ENCODE measurements at places on chromosomes 2 and 18. TPM values are rescaled to one million over a fixed set of nuclear protein-coding genes. Genes with fewer than 3 reads are reported as not detected.

GRCh38 chr2:70767699-70768589 is at the start of gene ADD2:
ADD2 (minus strand) TSS chr2:70768200; CDS start chr2:70706408, 61,792 bp downstream.
- no peak for DNase-seq

DNA sequence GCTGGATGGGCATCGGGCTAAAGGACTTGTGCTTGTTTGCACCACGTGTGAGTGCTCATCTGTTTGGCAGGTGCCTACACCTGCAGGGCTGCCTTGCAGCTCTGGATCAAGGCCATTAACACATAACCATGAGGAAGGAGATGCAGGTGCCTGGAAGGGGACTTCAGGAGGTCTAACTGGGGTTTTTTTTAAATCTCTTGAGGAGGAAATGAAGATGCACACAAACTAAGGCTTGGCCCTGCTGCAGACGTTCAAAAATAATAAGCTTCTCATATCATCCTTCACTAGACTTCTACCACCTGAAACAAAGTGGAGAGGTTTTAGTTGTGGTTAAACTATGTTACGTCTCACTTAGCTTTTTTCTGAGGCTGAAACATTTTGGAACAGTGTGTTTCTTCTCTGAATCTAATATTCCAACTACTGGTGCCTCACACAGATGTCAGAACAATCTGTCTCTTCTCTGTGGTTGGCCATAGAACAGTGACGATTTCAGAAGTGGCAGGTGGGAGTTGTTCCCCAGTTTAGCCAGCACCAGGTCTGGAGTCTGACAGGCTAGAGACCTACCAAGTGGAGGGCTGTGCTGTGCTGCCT is 36.5 kb downstream of the BCL2L11 start:
- no peak for DNase-seq

DNA sequence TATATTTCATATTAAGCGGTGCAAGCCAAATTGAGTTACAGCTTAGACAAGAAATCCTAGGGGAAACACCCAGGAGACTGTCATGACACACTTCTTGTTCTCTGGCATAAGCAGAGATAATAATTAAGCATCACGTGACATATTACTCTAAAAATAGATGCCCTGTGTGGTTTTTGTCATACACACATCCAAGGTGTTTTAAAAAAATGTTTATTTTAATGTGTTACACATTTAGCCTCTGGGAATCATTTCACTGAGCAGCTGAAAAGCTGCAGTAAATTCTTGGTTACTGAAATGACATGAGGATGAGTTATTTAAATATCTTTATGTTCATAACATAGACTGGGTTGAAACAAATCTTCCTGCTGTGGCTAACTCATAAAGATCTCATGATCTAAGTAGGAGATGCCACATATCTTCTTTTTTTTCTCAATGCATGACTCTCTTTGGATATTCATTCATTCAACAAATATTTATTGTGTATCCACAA is 38.0 kb upstream of the ERMN start:
- DNase-seq: no peak

DNA sequence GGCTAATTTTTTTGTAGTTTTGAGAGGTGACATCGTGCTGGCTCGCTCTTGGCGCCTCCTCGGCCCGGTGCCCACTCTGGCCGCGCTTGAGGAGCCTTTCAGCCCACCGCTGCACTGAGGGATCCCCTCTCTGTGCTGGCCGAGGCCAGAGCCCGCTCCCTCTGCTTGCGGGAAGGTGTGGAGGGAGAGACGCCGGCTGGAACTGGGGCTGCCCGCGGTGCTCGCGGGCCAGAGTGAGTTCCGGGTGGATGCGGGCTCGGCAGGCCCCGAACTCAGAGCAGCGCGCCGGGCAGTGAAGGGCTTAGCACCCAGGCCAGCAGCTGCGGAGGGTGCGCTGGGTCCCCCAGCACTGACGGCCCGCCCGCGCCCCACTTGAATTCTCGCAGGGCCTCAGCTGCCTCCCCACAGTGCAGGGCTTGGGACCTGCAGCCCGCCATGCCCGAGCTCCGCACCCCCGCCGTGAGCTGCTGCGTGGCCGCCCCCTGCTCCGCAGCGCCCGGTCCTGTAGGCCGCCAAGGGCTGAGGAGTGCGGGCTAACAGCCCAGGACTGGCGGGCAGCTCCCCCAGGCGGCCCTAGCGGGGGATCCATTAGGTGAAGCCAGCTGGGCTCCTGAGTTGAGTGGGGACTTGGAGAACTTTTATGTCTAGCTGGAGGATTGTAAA is 113.2 kb upstream of the ZSWIM2 start:
- no peak for DNase-seq

GRCh38 chr2:136257893-136258292 is 139.9 kb upstream of the CXCR4 start:
- DNase-seq: no peak

DNA sequence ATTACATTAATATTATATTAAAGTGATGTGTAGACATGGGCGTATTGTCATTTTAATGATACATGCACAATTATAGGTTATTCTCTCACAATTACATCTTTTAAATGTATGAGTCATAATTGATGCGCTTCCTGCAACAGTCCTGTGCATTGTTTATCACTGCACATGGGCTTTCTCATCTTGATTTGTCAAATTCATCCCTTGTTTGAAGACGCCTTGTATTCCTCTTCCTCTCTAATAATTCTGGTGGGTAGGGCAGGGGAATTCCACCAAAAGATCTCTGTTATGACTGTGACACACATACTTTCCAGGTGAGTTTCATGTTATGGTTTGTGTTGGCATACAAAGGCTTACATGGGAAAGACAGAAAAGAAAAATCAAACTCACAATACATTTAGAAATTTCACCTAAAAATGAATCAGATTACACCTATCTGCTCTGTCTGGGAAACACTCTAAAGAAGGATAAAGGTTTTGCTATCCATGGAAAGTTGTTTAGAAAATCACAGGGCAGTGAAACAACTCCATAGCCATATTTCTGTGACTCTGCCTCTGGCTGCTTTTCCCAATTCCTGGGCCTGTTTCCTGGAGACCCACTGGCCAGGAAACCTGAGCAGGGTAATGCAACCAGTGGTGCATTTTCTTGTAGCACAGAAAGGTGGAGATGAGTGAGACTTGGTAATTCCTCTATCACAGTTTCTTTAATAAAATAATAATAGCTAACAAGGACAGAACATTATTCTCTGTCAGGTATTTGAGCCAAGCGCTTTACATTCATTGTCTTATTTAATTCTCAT is 13.2 kb downstream of the SLC9A2 start:
- DNase-seq: no peak

- no peak for DNase-seq
Observed at GRCh38 chr18:1438967-1439366, 534.3 kb downstream of the ADCYAP1 start.

- no peak for DNase-seq
Observed at GRCh38 chr2:6975988-6976387, 58.8 kb downstream of the RNF144A start.

GRCh38 chr2:234814374-234814773 is 137.4 kb upstream of the SH3BP4 start:
- no peak for DNase-seq

- DNase-seq: no peak
Observed at GRCh38 chr2:190628591-190629319, 20.1 kb upstream of the NAB1 start.

DNA sequence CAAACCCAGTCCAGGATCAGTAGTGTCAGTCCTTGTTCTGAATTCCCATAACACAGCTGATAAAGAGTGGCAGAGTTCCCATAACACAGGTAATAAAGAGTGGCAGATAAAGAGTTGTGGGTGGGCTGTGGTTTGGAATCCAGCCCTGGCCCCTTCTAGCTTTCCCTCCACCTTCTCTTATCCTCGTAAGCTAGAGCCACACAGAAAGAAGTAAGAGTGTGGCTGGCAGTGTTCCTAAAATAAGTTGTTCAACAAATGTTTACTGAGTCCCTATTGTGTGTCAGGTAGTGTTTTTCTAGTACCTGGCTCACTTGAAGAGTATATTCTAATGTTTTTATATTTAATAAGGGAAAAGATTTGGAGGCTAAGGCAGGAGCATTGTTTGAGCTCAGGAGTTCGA is 65.0 kb upstream of the BCL2L11 start:
- DNase-seq: no peak

TRPM8 gene
- total RNA-seq: not detected

TXNL1 gene
- 106 TPM for total RNA-seq

FIGN gene
- 16.7 TPM for total RNA-seq

CDH7 gene
- not detected for total RNA-seq

SNORC gene
- 0.46 TPM for total RNA-seq

PPIG gene
- 34.7 TPM for total RNA-seq

DSC1 gene
- 3.0 TPM for total RNA-seq

SERPINB4 gene
- not detected for total RNA-seq

CEP192 gene
- 25.6 TPM for total RNA-seq

CAB39 gene
- total RNA-seq: 91.9 TPM
